ENCODE measurements at places on chromosomes 11 and 22.

GRCh38 chr11:114610984-114611944, 15.7 kb upstream of the NXPE4 start:
- no peak for DNase-seq

DNA sequence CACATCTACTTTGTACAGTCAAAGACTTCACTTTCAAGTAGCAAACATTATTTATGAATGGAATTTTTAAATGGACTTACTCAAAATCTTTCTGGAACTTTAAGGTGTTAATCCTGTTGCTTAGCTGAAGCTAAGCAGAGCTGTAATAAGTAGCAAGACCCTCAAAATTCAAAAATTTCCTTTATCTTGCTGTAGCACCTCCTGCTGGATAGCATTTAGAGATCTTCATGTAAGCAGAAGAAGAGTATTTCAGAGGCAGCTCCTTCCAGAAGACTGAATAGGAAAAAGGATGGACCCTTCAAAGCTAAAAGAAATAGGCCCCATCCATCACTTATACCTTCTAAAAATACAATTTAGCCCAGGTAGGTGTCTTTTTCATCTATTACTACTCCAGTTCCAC, 3.4 kb downstream of the PHF21A start:
- DNase-seq = no peak

- DNase-seq = no peak
Measured at GRCh38 chr11:72556433-72556832, 117.8 kb downstream of the PDE2A start.

DNA sequence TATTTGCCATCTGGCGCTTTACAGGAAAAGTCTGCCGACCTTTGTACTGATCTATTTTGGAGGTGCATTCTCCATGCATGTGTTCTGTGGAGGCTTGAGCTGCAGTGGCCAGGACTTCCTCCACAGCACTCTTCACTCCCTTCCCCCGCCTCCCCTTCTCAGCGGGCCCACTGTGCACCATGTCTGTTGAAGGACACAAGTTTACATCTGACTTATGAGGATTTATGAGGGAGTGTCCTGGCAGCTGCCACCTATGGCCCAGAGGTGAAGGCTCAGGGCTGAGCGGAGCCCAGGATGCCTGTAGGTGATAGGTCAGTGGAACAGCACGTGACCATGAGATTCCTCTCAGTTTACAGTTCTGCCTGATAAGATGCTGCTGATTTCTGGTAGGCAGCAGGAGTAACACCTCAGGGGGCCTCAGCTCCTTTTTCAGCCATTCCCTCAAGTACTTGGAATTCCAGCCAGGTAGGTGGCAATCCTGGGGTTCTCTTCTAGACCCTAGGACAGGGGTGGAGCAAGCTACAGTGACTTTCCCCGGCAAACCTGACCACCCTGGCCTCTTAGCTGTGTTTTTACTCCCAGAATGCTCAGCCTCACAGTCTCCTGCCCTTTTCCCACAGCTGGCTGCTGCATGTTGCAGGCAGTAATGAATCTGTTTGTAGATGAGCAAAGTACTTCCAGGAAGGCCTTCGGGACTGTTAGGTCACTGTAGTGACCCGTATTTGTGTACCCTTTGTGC, 59.9 kb downstream of the PPFIBP2 start:
- no peak for DNase-seq

DNA sequence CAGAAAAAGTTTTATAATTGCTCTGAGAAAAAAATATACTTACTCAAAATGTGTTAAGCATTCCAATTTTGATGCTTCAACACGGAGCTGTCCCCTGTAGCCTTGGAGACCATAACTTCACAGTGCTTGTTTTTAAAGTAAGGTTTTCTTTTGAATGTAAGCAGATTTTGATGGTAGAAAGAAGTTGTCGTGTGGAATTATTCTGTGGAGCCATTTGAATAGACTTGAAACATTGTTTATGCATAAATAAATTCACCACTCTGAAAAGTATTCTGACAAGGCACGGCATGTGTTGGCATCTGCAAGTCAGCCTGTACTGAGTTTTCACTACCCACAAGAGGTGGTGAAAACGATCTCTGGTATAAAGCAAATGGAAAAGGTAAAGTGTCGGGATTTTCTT, 115.5 kb downstream of the UVRAG start:
- no peak for DNase-seq

DNA sequence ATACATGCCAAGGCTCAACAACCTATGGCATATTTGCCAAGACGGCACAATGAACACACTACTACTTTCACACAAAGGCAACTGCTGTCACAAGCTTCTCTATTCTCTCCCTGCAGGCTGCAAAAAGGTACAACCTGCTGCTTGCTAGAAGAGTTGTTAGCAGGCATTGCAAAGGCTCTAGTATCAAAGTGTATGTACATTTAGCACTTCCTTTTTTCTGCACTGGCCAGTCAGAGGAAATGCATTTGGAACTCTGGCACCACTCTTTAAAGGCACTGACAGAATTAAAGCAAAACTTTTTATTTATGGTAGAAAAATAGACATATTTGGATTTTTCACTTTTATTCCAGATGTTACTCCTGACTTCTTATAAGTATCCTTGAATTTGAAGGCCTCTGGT, 125.9 kb downstream of the CWF19L2 start:
- DNase-seq = no peak

DNA sequence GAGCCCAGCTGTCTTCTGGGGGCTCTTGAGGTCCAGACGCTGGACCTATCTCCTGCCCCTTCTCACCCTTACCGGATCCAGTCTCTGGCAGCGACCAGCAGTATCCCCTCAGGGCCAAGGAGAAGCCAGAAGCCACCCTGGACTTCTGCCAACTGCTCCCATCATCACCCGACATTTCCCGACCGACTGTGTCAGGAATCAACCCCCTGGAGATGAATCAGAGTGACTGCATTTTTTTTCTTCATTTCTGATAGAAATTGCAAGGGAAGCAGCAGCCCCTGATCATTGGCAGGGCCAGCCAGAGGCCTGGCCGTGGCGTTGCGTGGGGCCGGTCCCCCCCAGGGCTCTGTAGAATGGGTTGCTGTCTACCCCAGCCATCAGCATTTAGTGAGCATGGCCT, 5.2 kb upstream of the LIF start:
- DNase-seq = no peak

GRCh38 chr11:29679996-29680395, 336.8 kb downstream of the KCNA4 start:
- no peak for DNase-seq
